ENCODE measurements at places on chromosomes 7 and 10.

DNA sequence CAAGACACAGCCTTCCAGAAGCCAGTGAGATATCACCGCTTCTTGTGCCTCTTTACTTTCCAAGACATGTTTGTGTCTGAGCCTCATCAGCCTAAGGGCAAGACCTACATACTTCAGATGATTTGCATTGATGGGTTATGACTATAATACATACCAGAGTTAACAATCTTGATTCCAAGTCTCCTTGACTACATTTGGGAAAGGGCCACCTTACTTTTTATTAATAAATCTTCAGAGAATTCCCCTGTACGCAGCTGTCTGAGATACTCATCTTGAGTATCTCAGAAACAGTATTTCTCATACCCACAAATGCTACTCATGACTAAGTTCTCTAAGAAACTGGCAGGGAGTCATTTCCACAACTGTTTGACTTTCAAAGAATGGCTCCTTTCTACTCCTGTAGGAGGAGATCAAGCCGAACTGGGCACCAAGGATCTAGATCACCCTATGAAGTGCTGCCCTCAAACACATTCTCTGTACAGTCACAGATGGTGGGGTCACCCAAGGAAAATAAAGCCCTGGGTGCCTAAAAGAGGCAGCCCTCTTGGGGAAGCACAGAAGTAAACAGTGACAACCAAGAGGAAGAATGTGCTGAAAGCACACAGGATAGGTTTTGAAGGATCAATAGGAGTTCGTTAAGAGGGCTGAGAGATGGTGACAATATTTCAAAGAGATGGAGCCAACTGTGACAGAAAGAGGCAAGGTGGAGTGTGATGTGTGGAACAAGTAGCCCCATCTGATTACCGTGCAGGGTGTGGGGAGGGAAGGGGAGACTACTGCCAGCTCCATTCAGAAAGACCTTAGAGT lies 138.9 kb downstream of the JAZF1 start:
- DNase-seq, result no peak

DNA sequence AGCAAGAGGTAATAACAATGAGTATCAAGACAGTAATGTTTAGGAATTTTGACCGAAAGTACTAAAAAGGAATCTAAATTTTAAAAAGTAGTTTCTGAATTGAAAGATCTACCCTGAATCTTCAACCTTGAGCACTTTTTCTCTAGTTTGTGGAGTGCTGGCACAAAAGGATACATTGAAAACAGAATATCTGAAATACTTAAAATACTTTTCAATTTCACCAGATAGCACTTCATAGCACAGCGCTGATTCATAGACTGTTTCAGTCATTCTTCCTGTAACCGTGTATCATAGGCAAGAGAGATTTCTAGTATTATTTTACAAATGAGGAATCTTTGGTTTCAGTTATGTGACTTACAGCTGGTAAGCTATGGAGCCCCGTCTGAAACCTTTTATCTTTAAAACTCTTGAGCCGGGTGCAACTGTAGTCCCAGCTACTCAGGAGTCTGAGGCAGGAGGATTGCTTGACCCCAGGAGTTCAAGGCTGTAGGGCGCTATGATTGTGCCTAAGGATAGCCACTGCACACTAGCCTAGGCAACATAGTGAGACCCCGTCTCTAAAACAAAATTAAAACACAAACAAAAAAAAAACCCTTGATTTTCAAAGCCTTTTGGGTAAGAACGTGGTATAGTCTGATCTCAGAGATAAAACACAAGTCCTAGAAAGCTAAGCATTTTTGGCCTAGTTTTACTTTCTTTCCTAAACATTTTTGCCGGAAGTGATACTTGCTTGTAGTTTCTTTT lies 35.1 kb downstream of the FHIP2A start:
- no peak for DNase-seq

- DNase-seq, result no peak
Measured at GRCh38 chr10:18866852-18867251, 181.7 kb upstream of the MALRD1 start.

DNA sequence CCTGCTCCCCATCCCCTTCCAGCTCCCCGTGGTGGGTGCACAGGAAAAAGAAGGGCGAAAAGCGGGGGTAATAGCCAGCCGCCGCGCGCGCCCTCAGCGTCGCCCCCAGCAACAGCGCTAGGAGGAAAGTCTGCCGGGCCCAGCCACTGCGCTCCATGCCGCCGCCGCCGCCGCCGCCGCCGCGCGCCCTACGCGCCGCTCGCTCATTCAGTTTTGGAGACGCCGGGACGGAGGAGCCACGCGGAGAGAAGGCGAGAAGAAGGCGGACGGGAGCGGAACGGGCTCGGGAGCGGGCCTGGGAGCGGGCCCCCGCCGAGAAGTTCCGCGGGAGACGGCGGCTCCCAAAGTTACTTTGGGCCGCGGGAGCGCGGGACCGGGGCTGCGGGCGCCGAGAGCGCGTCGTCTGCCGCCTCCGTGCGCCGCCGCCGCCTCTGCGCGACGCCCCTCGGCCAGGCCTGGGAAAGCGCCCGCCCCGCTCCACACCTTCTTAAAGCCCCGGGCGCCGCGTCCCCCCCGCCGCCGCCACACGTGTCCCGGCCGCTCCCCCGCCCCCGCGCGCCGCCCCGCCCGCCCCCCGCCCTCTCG lies at the start of gene RELN:
Gene RELN, minus strand, starts transcription at position 459 of the 585 bp plus-strand sequence. Its CDS starts 302 bp downstream, at position 157.
- no peak for DNase-seq

DNA sequence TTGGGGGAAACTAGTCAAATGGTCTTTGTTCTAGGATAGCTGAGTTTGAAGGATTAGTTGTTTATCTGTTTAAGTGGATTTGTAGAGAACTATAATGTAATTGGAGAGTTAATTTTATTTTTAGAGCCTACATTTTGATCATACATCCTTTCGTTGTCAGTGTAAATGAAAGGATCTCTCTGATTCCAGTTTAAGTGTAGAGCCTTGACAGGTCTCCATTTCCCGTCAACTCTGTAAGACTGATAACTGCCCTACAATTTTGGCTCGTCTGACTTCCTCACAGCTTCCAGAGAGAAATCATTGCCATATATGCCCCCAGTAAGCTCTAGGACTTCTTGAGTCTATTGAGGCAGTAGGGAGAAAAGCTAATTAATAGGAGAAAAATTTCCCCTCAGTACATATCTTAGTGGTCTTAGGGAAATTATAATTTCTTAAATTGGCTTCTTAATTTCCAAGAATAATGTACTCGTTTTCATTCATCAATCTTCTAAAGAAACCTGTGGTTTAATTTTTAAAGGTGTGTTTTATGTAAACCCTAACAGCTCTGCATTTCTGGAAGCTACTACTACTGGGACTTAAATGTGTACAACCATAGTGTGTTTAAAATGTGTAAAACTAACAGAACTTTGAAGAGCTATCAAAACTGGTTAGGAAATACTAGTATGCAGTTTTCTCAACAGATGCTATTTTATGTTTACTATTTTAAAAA lies 3.8 kb downstream of the KMT2E start:
- DNase-seq, result no peak

DNA sequence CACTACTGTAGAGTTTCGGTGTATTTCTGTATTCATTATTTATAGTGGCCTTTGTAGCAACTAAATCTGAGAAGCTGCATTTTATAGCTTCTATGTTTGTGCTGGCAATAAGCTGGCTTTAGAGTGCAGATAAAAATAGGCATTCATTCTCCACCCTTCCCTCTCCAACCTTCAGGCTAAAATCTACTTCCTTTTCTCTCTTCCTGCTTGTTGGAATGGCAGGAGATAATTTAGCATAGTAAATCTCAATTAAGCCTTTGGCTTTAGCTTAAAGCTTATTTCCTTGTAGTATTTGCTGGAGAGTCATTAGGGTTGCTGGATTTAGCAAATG lies 58.5 kb downstream of the CPVL start:
- DNase-seq, result no peak

- no peak for DNase-seq
Measured at GRCh38 chr10:80260295-80261243, 28.9 kb downstream of the MAT1A start.

DNA sequence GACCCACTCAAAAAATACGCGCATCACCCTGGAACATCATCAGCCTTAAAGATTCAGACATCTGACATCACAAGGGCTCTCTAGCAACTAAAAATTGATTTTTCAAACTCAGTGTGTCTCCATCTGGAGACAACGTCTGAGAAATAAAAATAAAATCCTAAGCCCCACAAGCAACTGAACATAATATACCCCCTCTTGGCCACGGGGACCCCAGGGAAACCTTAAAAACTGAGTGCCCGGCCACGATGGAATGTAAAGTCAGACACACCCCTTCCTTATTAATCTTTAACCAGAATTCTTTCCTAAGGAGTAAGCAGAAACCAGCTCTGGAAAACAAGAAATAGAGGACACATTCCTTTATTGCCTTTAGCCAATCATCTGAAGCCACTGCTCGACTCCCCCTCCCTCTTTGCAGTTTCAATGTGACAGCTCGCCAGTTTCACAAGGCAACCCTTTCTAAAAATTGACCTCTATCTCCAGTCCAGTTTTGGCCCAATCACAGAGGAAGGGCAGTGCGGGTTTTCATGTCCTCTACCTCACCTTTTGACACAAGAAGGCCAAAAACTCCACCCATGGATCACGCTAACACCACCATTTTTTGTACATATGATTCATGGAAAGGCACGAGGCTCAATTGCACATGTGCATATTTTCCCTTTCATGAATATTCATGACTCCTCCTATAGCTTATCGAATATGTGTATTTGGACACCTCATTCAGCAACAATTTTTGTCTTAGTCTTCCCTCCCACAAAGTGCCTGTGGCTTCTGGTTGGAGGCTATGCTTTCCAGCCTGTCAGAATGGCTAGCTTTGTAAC lies 24.2 kb downstream of the IFIT3 start:
- DNase-seq, result no peak

- no peak for DNase-seq
Measured at GRCh38 chr7:12839508-12840153, 152.2 kb downstream of the ARL4A start.

- DNase-seq, result no peak
Measured at GRCh38 chr7:9307131-9307530, 873.7 kb downstream of the NXPH1 start.

GRCh38 chr10:32150532-32151101 lies 94.4 kb upstream of the KIF5B start:
- no peak for DNase-seq

GRCh38 chr10:51386248-51386885 lies 312.1 kb downstream of the PRKG1 start:
- no peak for DNase-seq

- no peak for DNase-seq
Measured at GRCh38 chr10:77564731-77565589, 72.6 kb downstream of the KCNMA1 start.

- no peak for DNase-seq
Measured at GRCh38 chr10:70664702-70665195, 7.6 kb upstream of the ADAMTS14 start.

DNA sequence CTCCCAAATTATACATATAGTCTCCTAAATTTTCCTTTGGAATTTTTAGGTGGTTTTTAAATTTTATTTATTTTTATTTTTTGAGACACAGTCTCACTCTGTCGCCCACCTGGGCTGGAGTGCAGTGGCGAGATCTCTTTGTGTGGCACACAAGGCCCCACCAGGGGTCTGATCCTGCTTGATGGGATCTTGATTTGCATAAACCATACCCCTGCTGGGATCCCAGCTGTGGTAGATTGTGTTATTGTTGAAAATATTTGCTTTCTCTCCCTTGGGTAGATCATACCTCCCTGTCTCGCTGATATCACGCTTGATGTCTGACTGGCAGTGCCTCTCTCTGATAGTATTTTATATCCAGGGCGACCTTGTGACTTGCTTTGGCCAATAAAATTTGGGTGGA lies 5.6 kb upstream of the MUC3A start:
- no peak for DNase-seq

DNA sequence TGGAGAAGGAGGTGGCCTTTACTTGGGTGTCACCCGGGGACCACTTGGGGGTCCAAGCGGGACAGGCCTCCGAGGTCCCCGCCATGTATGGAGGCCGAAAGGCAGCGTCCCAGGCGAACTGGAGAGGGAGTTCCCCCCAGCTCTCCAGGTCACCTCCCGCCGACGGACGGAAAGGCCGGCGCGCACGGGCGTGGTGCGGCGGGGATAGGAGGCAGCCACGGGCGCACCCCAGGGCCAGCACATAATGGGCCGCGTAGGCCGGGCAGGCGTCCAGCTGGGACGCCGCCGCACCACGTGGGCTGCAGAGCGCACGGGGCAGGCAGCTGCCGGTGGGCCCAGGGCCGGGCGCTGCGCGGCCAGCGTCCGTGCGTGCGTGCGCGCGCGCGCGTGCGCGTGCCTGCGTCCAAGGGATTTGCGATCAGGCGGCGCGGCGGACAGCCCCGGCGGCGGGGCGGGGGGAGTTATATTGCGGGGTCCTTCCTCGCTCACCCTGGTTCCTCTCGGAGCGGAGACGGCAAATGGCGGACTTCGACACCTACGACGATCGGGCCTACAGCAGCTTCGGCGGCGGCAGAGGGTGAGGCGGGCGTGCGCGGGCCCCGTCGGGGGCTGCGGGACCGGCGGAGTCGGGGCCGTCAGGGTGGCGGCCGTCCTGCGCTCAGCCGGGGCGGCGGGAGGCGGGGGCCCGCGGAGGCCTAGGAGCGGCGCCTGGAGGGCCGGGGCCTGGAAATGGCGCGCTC lies at the start of gene EIF4H:
Gene EIF4H, plus strand, starts transcription at position 491 of the 740 bp plus-strand sequence. Its CDS starts 28 bp downstream, at position 519.
- peak; percentile 89 for DNase-seq

DNA sequence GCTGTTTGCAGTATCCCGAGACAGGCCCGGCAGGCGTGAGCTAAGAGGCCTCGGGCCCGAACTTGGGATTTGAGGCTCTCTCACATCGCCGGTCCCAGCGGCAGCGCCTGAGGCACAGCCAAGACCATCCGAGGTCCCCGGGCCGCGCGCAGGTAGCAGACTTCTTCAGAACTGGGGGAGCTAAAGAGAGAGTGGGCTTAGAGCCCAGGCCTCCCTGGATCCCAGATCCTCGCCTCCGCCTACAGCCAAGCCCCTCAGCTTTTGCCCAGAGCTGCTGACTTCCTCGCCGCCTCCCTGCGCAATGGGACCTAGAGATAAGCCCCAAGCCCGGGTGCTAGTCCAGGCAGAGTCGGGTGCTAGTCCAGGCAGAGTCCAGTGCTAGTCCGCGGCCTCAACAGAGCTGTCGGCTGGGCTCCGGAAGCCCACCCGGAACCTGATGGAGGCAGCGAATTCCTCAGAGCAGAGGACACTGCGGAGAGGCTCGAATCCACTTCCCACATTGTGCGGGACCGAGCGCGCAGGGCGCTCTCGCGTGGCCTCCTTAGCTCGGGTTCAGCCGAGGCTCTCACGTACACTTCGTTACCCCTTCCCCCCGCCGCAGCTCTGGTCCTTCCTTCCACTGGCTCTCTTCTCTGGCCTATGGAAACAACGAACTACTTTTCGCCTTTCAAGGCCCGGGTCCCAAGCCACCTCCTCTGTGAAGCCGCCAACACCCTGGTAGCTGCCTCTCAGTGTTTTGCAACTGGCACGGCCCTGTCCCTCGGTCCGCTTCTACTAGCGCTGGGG lies 5.8 kb downstream of the LBX1 start:
- DNase-seq, result no peak

GRCh38 chr10:126704649-126705048 lies 34.2 kb upstream of the C10orf90 start:
- DNase-seq, result no peak
